Stimulated activated CD8-positive, alpha-beta memory T cell treated with anti-CD3 and anti-CD28 coated beads, Interleukin-7, amount 100 ng/mL, for 1 hour (primary cell): ENCODE measurements at places on chromosomes 7 and 10.

DNA sequence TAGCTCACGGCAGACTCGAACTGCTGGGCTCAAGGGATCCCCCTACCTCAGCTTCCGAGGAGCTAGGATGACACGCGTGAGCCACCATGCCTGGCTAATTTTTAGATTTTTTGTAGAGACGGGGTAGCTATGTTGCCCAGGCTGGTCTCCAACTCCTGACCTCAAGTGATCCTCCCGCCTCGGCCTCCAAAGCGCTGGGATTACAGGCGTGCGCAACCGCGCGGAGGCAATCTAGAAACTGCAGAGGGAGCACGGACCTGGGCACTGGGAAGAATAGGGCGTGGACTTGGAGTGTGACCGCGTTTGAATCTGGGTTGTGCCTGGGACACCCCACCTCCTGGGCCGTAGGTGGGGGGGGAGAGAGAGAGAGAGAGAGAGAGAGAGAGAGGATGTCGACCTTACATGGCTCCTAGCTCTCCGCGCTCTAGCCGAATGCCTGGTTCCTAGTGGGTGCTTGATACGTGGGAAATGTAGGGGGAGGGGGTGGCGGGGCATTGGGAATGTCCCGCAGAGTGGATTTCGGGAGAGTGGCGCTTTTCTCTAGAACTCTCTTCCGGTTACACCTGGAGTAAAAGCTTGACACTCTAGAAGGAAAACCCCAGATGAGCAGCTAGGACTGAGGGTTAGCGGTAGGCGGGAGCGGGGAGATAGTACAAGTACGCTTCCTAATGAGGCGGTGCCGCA is 1.2 kb upstream of the MAP3K8 start:
- DNase-seq: no peak

- no peak for DNase-seq
Measured at GRCh38 chr7:114765331-114766040, 156.4 kb upstream of the MDFIC start.

- no peak for DNase-seq
Measured at GRCh38 chr10:90363799-90364483, 493.9 kb downstream of the HTR7 start.

GRCh38 chr10:50529660-50530059 is 94.1 kb downstream of the SGMS1 start:
- DNase-seq: no peak

DNA sequence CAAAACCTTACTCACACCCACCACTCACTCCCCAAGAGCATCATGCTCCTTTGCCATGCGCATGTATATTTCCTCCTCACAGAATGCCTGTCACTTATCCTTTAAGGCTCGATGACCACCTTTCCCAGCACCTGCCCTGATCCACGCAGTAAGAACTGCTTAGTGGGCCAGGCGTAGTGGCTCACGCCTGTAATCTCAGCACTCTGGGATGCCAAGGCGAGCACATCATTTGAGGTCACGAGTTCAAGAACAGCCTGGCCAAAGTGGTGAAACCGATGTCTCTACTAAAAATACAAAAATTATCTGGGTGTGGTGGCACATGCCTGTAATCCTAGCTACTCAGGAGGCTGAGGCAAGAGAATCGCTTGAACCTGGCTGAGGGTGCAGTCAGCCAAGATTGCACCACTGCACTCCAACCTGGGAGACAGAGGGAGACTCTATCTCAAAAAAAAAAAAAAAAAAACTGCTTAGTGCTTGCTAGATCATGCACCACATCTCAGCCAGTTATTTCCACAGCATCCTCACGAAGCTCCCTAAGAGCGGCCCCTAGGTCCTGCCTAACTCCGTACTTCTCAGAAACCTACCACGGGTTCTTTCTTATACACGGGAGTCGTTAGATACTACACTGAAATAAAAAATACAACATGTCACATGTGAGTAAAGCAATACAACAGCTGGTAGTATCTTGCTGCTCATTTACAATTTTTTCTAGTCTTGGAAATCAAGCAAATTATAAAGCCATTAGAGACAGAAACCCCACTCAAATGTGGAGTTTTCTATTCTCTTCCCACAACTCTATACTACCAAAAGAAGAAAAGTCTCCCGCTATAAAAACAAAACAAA is 37.2 kb downstream of the CYTH3 start:
- no peak for DNase-seq

GRCh38 chr10:102423372-102423968 is 2.8 kb downstream of the FBXL15 start:
- no peak for DNase-seq

DNA sequence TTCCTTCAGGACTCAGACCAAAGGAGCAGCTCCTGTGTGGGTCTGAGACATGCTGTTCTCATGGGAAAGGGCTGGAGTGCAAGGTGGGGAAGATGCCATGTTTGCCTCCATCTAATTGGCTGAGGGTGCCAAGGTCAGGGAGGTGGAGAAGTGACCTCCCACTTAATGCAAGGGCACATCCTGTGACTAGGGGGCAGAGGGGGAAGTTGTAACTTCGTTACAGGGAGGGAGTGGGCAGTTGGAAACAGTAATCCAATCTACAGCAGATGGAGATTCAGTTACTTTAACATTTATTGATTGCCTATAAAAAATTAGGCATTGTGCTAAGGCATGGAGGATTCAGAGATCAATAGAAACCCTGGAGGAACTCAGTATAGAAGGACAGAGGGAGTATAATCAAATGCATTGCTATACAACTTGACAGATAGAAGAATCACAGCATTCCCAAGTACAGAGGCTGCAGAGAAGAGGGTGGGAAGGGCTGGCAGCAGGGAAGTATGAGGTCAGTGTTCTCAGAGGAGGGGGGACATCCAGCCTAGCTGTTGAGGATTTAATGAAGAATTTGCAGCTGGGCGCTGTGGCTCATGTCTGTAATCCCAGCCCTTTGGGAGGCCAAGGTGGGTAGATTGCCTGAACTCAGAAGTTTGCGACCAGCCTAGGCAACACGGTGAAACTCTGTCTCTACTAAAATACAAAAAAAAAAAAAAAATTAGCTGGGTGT is 75.9 kb downstream of the CCNY start:
- no peak for DNase-seq

DNA sequence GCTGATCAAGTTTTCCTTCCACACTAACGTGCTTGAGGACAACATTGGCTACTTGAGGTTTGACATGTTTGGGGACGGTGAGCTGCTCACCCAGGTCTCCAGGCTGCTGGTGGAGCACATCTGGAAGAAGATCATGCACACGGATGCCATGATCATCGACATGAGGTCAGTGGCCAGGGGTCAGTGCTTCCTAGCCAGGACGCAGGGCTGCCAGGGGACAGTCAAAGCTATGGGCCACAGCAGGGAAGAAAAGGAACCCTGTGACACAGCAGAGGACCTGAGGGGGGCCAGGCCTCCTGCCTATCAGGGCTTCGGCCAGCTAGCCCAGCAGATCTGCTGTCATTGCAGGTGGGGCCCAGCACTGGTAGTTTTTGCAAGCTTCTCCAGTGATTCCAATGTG is 5.2 kb downstream of the RBP3 start:
- DNase-seq: no peak

- DNase-seq: no peak
Measured at GRCh38 chr7:101835136-101835535, 17.7 kb downstream of the CUX1 start.

DNA sequence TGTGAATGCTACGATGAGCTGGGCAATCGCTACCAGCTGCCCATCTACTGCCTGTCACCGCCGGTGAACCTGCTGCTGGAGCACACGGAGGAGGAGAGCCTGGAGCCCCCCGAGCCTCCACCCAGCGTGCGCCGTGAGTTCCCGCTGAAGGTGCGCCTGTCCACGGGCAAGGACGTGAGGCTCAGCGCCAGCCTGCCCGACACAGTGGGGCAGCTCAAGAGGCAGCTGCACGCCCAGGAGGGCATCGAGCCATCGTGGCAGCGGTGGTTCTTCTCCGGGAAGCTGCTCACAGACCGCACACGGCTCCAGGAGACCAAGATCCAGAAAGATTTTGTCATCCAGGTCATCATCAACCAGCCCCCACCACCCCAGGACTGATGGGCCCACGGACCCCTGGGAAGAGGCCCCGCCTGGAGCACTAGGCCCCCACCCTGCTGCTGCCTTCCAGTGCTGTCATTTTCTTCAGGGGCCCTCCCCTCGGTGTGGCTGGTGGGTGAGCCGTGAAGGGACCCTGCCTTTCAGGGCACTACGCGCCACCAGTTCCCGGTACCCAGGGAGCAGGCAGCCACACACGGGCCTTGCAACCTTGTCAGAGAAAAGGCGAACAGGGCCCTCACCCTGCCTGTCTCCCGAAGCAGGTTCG is 2.3 kb upstream of the ANKRD2 start:
- DNase-seq: no peak

DNA sequence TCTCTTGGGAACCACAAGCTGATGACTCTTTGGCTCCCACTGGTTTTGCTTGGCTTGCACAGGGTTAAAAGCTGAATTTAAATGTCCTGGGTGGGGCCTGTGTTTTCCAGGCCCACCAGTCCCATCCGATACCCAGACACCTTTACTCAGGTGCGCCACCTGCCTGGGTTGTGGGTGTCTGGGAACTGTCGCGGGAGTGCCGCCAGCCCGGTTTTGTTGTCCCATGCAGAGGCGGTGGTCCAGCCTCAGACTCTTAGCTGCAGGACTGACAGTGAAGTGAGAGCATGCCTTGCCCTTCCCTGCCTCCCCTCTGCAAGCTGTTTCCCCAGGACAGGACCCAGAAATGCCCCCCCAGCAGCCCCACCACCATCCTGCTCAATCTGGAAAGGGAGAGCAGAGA is 255.6 kb upstream of the ZNF32 start:
- DNase-seq: no peak

GRCh38 chr10:24305551-24306506 is 96.9 kb downstream of the KIAA1217 start:
- no peak for DNase-seq

DNA sequence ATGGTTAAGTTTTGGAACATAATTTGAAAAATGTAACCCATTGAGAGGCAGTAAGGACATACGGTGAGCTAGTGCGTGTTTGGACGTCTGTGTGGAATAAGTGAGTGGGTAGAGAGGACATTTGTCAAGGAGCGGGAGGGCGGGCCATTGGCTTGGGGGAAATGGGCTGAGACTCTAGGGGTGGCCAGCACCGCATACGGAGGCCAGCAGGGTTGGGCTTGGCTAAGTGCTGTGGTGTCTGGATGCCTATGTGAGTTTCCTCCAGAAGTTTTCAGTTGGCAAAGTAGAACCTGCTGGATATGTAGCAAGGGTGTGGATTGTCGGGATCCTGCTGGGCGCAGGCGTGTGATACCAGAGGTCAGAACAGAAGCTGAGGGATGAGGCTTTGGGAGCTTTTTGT is 103.0 kb downstream of the TCF7L2 start:
- DNase-seq: no peak

DNA sequence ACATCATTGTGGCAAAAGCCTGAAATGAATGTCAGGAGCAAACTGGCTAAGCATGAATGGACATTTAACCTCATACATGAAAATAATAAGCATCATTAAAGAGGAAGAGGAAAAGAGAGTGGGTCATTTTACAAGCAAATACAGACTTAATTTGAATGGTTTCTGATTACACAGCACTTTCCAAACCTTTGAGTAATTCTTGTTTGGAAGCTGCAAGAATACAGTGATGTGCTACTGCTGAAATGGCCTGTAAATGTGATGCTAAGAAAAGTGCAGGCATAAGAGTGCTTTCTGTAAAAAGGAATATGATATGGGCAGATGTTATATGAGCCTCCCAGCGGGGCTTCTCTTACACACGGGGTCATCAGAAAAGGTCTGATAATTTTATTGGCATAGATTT is 30.2 kb downstream of the TAS2R16 start:
- DNase-seq: no peak

DNA sequence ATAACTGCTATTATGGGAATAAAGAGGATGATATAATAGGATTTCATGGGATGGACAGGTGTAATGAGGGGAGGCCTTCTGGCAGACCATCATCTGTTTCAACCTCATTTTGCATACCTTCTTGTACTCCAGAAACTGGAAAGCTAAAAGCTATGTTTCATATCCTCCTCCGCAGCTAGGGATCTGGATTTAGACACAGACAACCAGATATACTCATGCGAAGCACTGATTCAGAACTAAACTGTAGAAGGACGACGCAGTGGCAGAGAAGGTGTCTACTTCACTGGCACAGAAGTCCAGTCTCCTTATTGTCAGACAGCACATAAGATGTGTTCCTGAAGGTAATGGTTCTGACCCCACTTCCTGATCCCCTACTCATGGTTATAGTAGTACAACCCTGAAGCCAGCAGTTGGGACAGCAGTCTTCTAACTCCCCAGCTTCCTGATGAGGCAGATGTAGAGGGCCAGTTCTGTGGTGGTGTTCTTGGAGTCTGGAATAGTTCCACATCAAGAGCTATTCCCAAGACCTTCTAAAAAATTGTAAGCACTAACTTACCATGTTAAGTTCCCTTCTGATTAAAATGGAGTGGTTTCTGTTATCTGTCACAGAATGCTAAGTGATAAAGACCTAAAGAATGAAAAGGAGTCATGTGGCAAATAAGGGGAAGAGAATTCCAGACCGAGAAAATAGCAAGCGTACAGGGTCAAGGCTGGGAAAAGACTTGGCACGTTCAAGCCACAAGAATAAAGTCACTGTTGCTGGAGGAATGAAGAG is 550.3 kb downstream of the GRM8 start:
- no peak for DNase-seq

DNA sequence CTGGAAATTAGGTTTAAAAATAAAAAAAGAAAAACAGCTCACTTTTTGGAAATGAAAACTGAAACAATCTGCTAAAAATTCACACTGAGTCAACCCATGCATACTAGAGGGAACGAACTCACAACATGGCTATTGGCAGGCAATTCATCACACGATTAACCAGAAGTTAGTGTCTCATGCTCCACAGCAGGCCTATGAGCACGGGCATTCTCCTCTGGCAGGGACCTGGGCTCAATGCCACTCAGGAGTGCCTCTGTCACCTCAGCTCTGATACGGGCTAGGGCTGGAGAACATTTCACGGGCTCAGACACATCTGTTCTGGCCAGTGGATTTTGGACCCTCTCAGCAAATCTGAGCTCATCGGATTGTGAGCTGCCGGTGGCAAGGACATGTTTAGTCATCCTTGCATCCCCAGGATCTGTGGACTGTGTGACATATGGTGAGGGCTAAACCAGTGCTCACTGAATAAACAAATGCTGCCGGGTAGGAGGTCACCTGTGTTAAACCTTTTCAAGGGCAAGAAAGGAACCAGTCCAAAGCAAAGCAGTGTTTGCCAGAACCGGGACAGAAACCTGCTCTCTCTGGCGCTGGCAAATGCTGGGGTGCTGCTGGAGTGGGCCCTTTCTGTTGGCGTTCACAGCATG is 40.1 kb downstream of the POLR3A start:
- DNase-seq: no peak

GRCh38 chr10:35364808-35365207 is 28.5 kb downstream of the CCNY start:
- no peak for DNase-seq

- no peak for DNase-seq
Measured at GRCh38 chr10:110867807-110868465, 3.8 kb upstream of the PDCD4 start.

DNA sequence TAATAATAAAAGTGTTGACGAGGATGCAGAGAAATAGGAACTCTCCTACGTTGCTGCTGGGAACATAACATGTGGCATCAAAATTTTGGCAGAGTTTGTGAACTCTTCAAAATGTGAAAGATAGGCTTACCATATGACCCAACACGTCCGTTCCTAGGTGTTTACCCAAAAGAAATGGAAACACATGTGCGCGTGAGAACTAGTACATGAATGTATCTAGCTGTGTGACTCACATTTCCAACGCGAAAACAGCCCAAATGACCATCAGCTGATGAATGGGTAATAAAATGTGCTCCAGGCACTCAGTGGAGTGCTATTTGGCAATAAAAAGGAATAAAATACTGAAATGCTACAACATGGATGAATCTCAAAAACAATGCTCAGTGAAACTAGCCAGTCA is 10.4 kb upstream of the ELFN1 start:
- no peak for DNase-seq
